ENCODE measurements at places on chromosomes 13 and 19.

DNA sequence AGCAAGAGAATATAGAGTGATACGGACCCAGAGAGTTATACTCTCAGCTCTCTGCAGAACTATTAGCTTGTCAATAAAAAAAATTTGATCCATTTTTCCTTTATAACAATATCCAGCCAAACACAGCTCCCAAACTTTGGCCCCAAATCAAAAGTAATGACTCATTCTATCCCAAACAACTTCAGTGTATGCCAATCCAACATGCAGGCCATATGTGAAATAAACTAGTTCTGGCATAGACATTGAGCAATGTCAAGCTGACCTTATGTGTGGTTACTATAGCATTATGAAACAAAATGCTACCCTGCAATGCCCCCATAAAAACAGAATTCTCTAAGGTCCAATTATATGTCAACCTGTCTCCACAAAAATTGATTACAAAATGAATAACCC is 209.5 kb downstream of the DNAJC15 start:
- DNase-seq = no peak

DNA sequence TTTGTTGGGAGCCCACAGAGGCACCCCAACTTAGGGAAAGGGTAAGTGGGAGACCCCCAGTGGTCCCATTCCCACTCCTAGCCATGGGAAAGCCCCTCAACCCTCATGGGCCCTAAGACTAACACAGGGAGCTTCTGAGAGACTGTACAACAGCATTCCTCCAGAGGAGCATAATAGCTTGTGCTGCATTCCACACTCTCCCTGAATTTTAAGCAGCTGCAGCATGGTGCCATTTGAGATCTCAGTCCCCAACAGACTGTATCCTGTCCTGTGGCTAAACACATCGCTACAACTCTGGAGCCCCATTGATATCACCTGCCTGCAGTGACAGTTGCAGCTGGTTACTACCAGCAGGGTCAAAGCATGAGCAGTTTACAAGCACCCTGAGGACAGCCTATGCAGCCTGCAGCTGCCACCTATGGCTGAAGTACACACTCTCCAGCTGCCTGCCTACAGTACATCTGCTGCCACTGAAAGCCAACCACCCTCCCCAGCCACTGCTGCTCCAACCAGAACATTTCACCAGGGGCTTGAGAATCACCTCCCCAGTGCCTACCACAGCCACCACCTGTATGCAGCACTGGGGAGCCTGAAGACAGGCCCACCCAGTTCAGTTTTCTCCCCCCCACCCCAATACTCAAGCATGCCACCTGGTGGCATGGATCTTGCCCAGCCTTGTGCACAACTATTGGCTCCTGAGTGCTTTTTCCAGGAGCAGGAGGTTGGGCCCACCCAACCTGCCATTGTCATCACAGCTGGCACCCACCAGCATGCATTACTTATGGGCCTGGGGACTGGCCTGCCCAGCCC is 557.3 kb downstream of the GPC5 start:
- DNase-seq = no peak

GRCh38 chr19:3932931-3933810 is at the start of gene NMRK2:
Gene NMRK2 (plus strand): TSS chr19:3933069. CDS start chr19:3933672, 603 bp downstream.
- no peak for DNase-seq

DNA sequence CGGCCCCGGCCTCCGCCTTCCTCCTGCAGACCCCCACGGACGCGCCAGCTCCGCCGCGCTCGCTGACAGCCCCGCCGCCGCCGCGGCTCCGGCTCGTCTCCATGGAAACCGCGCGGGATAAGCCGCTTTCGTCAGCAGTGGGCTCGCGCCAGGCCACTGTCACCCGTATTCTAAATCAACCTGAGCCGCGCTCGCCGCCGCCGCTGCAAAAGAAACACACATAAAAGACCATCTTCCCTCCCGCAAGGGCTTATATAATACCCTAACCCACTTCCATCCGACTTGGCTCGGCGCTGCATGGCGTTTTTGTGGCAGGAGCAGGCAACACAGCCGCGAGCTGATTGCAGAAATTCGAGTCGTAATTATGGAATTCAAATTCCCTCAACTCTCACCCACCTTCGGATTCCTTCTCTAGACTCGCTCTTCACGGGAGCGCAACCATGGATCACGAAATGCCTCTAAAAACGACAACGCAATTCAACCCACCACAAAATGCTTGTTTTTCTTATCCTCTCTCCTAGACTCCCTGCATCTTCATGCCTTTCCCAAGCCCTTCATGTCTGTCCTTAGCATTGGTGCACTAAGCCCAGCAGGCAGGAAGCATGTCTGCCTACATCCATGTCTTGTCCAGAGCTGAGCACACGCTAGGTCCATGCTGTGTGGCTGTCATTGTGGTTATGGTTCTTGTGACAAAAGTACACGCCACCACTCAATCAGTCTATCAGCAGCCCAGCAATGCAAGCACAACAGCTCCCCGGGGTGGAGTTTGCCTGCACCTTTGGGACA is at the start of gene AMER2:
Gene AMER2, minus strand, starts transcription at position 772 of the 786 bp plus-strand sequence. Its CDS starts 669 bp downstream, at position 103.
- no peak for DNase-seq

GRCh38 chr19:19113040-19113626 is 25.1 kb downstream of the TMEM161A start:
- DNase-seq = no peak

- no peak for DNase-seq
These were observed 15.6 kb downstream of the LSM4 start for GRCh38 chr19:18307271-18307681.

GRCh38 chr13:33940256-33940655 is 122.3 kb downstream of the RFC3 start:
- DNase-seq = no peak

GRCh38 chr19:32416749-32417456 is 11.3 kb downstream of the DPY19L3 start:
- no peak for DNase-seq

DNA sequence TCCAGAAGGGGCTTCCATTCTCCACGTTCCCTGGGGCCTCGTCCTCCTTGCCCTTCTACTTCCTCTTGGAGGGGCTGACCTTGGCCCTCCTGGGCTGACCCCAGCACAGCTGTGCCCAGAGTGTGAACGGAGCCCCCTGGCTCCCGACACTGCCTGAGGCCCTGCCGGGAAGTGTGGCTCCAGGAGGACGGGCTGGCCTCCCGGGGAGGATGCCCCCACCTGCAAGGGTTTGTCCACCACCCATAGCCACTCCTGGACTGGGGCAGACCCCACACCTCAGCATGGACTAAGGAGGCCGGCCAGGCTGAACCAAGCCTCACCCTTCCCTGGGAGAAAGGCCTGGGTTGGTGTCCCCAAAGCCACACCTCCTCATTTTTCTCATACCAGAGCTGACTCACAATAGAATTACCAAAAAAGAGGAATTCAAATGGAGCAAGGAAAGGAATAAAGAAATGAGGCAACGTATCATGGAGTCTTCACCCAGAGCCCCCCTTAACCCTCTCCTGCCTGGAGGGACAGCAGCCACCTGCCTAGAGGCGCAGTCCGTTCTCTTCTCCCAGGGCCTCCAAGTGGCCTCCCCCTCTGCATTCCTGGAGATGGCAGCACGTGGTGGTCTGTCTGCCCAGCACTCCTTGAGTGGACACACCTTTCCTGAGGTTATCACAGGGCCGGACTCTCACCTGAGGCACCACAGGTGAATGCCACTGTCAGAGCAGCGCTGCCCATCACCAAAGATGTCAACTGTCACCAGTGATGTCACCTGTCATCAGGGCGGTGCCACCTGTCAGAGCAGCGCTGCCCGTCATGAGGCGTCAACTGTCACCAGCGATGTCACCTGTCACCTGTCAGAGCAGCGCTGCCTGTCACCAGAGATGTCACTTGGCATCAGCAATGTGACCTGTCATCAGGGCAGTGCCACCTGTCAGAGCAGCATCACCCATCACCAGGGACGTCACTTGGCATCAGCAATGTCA is 3.1 kb upstream of the C13orf46 start:
- no peak for DNase-seq

- DNase-seq = no peak
These were observed 25.2 kb downstream of the CPT1C start for GRCh38 chr19:49716154-49716553.

DNA sequence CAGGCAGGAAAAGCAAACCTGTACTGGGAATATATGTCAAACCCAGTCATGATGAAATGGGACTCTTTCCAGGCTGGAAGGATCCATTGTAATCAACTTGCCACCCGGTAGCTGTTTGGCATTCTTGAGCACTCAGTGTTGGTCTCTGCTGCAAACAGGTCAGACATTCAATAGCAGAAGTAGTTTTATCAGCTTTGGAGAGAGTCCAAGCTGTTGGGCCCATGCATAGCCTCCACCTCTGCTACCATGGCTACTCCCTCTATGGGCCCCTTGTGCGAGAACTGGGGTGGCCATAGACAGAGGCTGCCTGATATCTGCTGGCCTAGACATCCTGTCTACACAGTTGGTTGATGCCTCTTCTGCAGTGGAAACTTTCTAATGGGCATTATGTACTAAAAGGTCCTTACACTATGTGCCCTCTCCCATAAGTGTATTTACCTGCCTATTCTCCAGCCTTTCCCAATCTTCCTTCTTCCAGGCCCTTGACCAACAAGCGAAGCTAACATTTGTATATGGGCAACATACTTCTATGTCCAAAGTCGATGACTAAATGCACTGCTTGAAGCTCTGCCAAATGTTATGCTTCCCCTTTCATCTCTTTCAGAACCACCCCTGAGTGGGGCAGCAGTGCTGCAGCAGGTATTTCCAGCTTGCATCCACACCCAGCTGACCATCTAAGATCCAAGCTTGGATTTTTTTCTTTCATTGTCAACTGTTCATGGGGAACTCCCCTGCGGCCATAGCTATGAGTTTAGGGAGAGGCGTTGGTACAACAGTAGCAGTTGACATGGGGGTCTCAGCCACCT is 5.3 kb upstream of the RNF6 start:
- no peak for DNase-seq

- no peak for DNase-seq
These were observed 148.6 kb downstream of the IER2 start for GRCh38 chr19:13298565-13299481.

DNA sequence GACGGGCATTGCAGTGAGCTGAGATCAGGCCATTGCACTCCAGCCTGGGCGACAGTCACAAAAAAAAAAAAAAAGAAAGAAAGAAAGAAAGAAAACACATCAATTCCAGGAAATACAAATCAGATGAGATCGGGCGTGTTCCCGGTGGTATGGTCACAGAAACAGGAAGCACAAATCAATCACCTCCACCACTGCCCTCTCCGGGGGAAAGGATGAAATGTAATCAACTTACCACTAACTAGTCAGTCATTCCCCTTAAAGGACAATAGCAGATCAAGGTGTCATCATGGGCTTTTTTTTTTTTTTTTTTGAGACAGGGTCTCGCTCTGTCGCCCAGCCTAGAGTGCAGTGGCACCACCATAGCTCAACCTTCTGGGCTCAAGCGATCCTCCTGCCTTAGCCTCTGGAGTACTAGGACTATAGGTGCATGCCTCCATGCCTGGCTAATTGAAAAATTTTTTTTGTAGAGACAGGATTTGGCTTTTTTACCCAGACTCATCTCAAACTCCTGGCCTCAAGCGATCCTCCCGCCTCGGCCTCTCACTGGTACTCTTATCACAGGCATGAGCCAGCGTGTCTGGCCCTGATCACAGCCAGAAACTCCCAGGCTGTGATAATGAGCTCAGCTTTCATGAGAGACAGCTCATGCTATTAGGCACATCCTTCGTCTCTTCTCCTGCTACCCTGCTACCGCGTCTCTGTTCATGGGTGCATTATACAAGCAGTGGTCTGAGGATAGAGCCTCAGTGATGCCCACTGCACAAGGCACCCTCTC is 6.8 kb upstream of the DPRX start:
- DNase-seq = no peak

- no peak for DNase-seq
These were observed 32.7 kb upstream of the DCLK1 start for GRCh38 chr13:36163809-36164308.

DNA sequence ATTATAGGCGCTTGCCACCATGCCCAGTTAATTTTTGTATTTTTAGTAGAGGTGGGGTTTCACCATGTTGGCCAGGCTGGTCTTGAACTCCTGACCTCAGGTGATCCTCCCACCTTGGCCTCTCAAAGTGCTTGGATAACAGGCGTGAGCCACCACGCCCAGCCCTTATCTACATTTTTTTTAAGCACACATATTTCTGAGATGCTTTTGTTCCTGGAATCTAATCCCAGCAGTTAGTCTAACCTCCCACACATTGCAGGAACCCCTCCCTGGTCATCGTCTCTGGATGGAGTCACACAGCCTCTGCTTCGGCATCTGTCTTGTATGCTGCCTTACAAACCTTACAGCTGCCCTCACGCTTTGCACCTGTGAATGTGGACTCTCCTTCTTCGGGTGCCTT is 15.1 kb upstream of the KATNAL1 start:
- DNase-seq = no peak

- DNase-seq = no peak
These were observed 1448.0 kb upstream of the MIR17HG start for GRCh38 chr13:89899302-89900103.

- DNase-seq = no peak
These were observed 18.9 kb downstream of the VASP start for GRCh38 chr19:45526143-45526542.

DNA sequence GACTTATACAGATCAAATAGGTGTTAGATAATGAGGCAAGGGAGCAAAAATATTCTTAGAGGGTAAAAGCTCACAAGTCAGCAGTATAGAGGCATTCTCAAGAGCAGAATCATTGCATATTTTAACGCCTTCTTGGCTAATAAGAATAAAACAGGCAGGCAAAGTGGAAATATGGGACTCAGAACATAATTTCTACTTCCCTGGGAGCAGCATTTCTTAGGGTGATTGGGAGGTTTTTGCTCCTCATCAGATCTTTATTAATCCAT is 39.6 kb downstream of the LHFPL6 start:
- no peak for DNase-seq

GRCh38 chr19:12946092-12946721 is 545 bp downstream of the RAD23A start:
- DNase-seq = peak; percentile 73

Measured in hematopoietic multipotent progenitor cell treated with erythropoietin and hydrocortisone succinate and interleukin-3 and kit ligand, for 15 days (in vitro differentiated cells).